ENCODE measurements at places on chromosomes 7 and 10.

- H3K36me3 ChIP-seq: no peaks in the 10 kb centered on the region
Observed at GRCh38 chr10:48932831-48933664, 6.6 kb downstream of the LRRC18 start.

- no peaks in the 10 kb centered on the region for H3K36me3 ChIP-seq
- no peak overlapping the region for H3K4me3 ChIP-seq
- no peaks in the 10 kb centered on the region for H3K27me3 ChIP-seq
- no peak for DNase-seq
- peaks cover 8% of the 10 kb centered on the region for H3K4me1 ChIP-seq
Observed at GRCh38 chr10:60952846-60953220, 8.8 kb upstream of the RHOBTB1 start.

DNA sequence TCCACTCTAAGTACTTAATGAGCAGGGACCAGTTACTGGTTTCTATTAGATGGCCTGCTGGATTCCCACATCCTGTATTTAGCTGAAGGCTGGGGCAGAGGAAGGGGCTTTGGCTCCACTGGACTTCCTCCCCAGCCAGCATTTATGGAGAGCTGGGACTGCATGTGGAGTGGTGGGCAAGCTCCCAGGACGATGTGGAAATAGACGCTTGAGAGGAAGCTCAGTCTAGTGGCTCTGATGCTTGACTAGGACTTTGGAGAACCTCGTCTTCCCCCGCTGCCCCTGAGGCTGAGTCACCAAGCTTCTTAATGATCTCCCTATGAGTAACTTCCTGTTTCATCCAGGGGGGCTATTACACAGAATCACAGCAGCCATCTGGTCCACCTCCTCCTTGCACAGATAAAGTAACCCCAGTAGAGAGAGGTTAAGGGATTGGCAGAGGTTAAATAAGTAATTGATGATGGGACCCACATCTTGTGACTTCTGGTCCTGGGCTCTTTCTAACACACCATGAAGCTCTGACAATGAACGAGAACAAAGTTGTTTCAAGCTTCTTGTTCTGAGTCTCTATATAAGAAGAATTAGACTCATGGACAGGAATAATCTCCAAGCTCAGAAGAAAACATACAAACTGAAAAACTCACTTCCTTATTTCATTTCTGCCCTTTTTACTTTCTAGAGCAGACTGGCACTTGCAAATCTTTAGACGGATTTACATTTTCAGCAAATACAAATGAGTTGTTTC lies 126.2 kb downstream of the PRPF18 start:
- H3K4me1 ChIP-seq: peaks cover 36% of the 10 kb centered on the region
- no peaks in the 10 kb centered on the region for H3K27me3 ChIP-seq
- H3K4me3 ChIP-seq: no peak overlapping the region
- H3K36me3 ChIP-seq: peaks cover 26% of the 10 kb centered on the region
- DNase-seq: peak; percentile 16
- H3K27ac ChIP-seq: no peak overlapping the region

GRCh38 chr10:21002091-21002878 lies 105.2 kb upstream of the NEBL start:
- no peaks in the 10 kb centered on the region for H3K36me3 ChIP-seq
- no peak overlapping the region for H3K4me3 ChIP-seq
- peaks cover 20% of the 10 kb centered on the region for H3K4me1 ChIP-seq
- no peak for DNase-seq
- H3K27me3 ChIP-seq: no peaks in the 10 kb centered on the region
- H3K27ac ChIP-seq: no peak overlapping the region

GRCh38 chr7:4621396-4621795 lies 60.7 kb upstream of the FOXK1 start:
- H3K27me3 ChIP-seq: peaks cover 14% of the 10 kb centered on the region
- no peaks in the 10 kb centered on the region for H3K36me3 ChIP-seq
- H3K4me1 ChIP-seq: no peaks in the 10 kb centered on the region
- H3K4me3 ChIP-seq: no peak overlapping the region
- DNase-seq: no peak
- no peak overlapping the region for H3K27ac ChIP-seq

DNA sequence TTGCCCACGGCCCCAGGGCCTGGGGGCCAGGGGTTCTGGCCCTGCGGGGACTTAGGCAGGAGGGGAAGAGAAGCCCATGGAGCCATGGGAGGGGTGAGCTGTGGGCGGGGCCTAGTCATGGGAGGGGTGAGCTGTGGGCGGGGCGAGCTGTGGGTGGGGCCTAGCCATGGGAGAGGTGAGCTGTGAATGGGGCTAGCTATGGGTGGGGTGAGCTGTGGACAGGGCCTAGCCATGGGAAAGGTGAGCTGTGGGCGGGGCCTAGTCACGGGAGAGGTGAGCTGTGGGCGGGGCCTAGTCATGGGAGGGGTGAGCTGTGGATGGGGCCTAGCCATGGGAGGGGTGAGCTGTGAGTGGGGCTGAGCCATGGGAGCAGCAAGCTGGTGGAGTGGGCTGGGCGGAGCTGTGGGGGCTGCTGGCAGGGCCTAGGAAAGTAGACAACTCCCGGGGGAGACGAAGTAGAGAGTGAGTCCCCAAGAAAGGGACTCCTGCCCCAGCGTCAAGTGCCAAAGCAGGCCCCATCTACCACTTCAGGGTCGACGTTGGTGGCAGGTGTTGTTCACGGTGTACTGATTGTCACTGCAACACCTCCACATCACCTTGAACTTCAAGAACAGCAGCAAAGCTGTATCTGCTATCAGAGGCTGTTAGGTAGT lies 19.2 kb upstream of the TTYH3 start:
- H3K27me3 ChIP-seq: peaks cover 8% of the 10 kb centered on the region
- H3K4me3 ChIP-seq: no peak overlapping the region
- H3K27ac ChIP-seq: peak overlapping the region; percentile 30
- peaks cover 6% of the 10 kb centered on the region for H3K4me1 ChIP-seq

DNA sequence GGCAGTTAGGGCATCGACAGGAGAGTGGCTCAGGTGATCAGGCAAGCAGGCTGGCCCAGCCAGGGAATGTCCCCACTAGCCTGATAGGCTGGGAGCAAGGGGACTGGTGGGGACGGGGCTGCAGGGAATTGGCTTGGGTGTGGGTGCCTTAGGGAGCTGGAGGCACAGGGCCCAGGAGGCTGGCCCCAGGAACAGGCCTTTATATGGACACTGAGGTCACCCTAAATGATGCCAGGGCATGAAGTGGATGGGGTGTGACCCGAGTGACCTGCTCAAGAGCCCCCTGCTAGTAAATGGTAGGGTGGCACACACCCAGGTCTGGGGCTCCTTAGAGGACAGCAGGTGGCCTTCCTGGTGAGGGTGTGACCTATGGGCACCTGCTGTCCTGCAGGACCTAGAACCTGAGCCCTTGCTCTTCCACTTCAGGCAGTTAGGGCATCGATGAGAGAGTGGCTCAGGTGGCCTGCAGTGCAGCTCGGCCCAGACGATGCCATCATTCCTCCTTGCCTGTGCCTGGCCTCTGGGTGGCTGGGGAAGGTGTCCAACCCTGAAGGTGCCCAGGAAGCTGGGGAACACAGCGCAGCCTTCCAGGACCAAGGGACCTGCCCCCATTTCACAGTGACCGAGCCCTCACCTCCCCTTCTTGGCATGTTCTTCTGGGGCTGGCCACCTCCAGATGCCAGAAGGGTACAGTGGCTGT lies 51.7 kb upstream of the LEP start:
- no peaks in the 10 kb centered on the region for H3K36me3 ChIP-seq
- H3K4me3 ChIP-seq: no peak overlapping the region
- no peak for DNase-seq
- peaks cover 79% of the 10 kb centered on the region for H3K27me3 ChIP-seq

GRCh38 chr10:4048236-4048864 lies 263.3 kb upstream of the KLF6 start:
- no peak for DNase-seq
- H3K36me3 ChIP-seq: no peaks in the 10 kb centered on the region
- H3K4me1 ChIP-seq: no peaks in the 10 kb centered on the region
- H3K27me3 ChIP-seq: no peaks in the 10 kb centered on the region
- no peak overlapping the region for H3K4me3 ChIP-seq

DNA sequence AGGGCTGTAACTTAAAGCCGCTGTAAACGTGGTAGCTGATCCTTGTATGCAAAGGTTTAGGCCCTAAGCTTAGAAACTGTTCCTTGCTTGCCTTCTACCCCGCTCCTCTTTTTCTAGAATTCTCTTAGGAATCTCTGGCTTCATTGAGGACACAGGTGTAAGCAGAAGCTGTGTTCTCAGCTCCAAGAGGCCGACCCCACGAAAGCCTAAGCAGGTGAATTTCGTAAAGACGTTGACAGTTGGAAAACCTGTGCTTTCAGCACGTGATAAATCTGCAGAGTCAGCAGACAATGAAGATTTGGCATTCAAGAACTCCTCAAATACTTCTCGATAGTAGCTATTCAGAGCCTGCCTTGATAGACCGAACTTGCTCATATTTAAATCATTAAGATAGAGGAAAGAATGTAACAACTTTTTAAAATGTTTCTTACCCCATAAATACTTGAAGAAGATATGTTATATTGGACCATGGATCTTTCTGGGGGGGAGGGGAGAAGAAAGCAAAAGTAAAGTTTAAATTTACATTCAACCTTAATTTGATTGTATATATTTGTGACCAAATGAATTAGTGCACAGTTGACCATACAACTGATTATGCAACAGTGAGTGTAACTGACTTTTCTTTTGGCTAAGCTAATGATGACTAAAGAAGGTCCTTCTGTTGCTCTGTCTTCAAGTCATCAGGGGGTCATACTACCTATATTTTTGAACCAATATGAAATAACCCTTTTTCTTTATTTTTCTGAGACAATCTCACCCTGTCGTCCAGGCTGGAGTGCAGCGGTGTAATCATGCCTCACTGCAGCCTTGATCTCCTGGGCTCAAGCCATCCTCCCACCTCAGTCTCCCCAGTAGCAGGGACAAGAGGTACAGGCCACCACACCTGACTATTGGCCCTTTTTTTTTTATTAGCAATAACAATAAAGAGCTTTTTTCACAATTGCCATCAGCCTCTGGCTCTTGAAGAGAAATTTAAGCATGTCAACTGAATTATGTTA lies 1.2 kb upstream of the GDI2 start:
- H3K27ac ChIP-seq: peak overlapping the region; percentile 97
- H3K27me3 ChIP-seq: no peaks in the 10 kb centered on the region
- peaks cover 13% of the 10 kb centered on the region for H3K4me1 ChIP-seq
- peak overlapping the region; percentile 86 for H3K4me3 ChIP-seq
- H3K36me3 ChIP-seq: peaks cover 32% of the 10 kb centered on the region

GRCh38 chr7:30931161-30931928 lies 19.7 kb downstream of the AQP1 start:
- H3K36me3 ChIP-seq: no peaks in the 10 kb centered on the region
- H3K27ac ChIP-seq: peak overlapping the region; percentile 63
- H3K4me1 ChIP-seq: peaks cover 63% of the 10 kb centered on the region
- DNase-seq: no peak
- no peaks in the 10 kb centered on the region for H3K27me3 ChIP-seq
- H3K4me3 ChIP-seq: peak overlapping the region; percentile 5

DNA sequence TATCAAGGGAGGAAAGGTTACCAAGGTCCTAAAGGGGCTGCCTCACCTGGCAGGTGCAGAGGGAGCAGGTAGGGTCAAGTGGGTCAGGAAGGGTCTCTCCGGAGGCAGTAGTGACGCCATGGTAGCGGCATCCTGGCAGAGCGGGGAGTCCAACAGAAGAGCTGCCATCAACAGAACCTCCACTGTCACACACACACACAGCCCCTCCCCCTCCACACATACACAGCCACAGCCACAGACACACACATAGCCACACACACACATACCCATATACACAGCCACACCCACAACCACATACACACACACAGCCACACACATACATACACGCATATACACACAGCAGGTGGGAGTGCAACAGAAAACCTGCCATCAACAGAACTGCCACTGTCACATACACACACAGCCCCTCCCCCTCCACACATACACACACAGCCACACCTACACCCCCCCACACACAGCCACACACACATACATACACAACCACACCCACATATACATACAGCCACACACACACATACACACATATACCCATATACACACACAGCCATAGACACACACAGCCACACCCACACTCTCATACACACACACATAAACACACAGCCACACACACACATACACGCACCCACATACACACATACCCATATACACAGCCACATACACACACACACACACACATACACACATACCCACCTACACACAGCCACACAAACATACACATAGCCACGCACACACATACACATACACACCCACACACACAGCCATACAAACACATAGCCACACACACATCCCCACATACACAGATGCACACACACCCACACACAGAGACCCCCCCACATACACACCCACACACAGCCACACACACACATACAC lies 23.1 kb downstream of the KCP start:
- H3K27me3 ChIP-seq: no peaks in the 10 kb centered on the region
- no peak overlapping the region for H3K4me3 ChIP-seq
- no peak overlapping the region for H3K27ac ChIP-seq
- peaks cover 36% of the 10 kb centered on the region for H3K36me3 ChIP-seq

DNA sequence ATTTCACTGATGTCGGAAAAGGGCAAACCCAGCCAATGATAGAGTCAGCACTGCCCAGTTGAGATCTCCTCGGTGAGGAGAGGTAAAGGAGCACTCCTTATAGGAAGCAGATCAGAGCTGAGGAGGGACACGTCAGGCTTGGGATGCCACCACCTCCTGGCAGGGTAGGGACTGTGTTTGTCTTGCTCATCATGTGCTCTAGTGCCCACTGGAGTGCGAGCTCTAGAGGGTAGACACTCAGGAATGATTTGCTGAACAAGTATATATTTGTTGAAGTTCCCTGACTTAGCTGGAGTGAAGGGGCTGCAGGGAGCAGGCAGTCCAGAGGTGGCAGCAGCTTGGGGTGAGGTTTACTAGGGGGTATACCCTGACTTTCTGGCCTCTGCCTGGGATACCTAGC lies 146.5 kb downstream of the NOC3L start:
- H3K4me1 ChIP-seq: peaks cover 10% of the 10 kb centered on the region
- H3K27me3 ChIP-seq: peaks cover 24% of the 10 kb centered on the region
- no peak overlapping the region for H3K27ac ChIP-seq
- H3K4me3 ChIP-seq: no peak overlapping the region
- no peaks in the 10 kb centered on the region for H3K36me3 ChIP-seq

DNA sequence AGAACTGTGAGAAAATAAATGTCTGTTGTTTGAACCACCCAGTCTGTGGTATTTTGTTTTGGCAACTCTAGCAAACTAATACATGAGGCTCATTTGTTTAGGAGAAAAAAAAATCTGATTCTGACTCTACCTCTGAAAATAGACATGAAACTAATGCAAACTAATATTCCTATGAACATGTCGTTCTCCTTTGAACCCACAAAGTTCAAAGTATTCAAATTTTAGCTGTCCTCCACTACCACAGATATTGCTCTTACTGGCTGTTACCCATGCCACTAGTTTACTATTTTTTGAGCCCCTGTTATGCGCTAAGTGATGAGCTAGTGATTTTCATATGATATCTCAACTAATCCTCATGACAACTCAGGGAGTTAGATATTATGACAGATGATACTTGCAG lies 58.8 kb upstream of the ZNF804B start:
- no peaks in the 10 kb centered on the region for H3K4me1 ChIP-seq
- no peak overlapping the region for H3K4me3 ChIP-seq
- no peak overlapping the region for H3K27ac ChIP-seq
- no peaks in the 10 kb centered on the region for H3K27me3 ChIP-seq
- no peaks in the 10 kb centered on the region for H3K36me3 ChIP-seq

- no peak for DNase-seq
- H3K27me3 ChIP-seq: no peaks in the 10 kb centered on the region
- H3K36me3 ChIP-seq: no peaks in the 10 kb centered on the region
- no peaks in the 10 kb centered on the region for H3K4me1 ChIP-seq
- no peak overlapping the region for H3K4me3 ChIP-seq
- H3K27ac ChIP-seq: no peak overlapping the region
Observed at GRCh38 chr7:119733127-119733879, 539.7 kb upstream of the KCND2 start.

All from Calu3 (cell line).